ENCODE measurements at places on chromosomes 5 and 9. TPM values are rescaled to one million over a fixed set of nuclear protein-coding genes. Genes with fewer than 3 reads are reported as not detected.

DNA sequence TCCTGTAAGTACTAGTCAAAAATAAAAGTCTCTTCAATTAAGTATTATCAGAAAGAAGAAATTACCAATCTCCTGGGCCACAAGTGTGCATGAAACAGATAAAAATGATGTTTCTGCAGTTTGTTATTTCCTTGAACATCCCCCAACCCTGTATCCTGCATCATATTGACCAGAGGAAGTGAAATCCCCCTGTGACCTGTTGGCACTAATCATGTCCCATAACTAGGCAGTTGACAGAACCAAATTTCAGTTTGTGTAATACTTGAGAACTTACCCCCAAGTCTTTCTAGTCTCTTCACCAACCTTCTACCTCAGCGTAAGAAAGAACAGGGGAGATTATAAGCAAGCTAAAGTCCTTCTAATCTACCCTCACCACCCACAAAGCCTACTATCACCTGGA is 368.2 kb upstream of the PDE4D start:
- DNase-seq: no peak

DNA sequence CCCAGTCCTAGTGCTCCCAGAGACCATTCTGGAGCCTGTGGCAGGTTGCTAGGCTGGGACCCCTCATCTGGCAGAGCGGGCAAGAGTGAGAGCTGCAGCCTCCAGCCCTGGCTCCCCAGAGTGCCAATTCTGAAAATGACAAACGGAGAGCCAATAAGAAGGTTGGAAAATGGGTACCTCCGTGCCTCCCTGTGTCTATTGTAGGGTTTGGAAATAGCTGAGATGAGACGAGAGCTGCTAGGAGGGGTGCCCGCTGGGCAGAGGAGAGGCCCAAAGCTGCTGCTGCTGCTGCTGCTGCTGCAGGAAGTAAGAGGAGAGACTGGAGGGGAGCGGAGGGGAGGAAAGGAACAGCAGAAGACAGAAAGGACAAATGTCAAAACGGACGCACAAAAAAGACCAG is 36.0 kb upstream of the FUBP3 start:
- no peak for DNase-seq

- no peak for DNase-seq
These were observed 1424.0 kb upstream of the CDH6 start for GRCh38 chr5:29769474-29769873.

Gene EIF4E1B
- not detected for total RNA-seq

GRCh38 chr9:8734760-8735159 is 935.2 kb upstream of the DMAC1 start:
- no peak for DNase-seq
